Tibial artery (tissue), 4 donors: ENCODE measurements at places on chromosomes 12 and 14.

DNA sequence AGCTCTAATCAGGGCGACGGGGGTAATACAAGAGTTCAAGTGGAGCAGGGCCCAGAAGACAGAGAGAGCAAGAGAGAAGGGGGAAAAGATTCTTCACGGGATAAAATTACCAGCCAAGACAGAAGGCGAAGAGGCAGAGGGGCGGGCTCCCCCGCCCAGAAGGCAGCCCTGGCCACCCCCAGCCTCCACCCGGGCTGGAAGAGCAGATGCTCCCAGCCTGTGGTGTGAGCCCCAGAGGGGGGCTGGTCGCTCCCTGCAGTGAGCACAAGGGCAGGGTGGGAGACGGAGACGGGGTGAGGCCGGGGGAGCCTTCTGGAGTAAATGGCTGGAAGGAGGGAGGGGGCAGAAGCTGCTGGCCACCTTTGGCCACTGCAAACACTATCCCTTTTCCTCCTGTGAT is 1035.6 kb downstream of the VRK1 start:
- DNase-seq: no peak

- DNase-seq: no peak
These were observed 12.5 kb upstream of the FOXN3 start for GRCh38 chr14:89429199-89430181.

DNA sequence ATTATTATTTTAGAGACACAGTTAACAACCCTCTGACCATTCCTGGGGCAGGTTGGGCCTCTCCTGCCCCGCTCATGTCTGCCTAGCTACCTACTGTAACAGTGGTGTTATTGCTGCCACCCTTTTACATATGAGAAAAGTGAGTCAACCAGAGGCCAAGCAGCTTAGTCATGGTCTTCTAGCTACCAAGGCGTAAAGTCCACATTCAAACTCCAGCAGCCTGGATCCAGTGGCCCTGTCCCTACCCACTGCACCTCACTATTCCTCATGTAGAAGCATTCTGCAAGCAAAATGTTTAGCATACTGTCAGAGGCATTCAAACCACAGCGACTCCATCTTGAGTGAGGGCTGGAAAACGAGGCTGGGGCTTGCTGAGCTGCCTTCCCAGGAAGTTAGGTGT is 95.8 kb downstream of the SLC15A4 start:
- no peak for DNase-seq

- DNase-seq: no peak
These were observed 71.4 kb downstream of the ADAMTS20 start for GRCh38 chr12:43480591-43480990.

DNA sequence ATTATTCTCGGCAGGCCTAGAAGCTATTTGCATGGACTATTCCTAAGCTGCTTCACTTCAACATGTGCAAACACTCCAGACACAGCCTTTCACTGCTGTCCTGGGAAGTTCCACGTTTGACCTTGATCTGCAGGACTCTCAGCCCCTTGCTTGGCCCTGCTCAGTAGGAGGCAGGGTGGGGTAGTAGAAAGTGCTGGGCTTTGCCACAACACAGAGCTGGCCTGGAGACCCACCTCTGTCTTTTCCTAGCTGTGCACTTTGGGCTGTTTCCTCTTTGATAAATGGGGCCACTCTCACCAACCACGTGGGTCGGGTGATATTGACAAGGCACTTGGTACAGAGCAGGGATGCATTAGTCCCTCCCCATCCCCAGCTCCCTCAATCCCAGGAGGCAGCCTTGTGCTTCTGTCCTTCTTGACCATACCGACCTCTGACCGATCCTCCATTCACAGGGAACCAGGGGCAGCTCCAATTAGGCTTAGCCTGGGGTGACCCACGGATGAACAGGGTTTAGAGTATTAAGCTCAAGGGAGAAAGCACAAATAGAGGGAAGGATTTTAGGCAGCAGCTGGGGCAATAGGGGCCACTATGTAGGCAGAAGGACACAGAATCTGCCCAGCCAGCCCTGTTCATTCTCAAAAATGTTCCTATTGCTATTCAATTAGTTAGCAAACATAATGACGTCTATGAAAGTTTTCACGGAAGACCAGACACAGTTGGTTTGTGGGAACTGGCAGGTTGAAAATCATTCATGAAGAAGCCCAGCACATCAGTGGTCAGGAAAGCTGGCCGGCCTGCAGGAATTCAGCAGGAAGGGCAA is 63.3 kb downstream of the SYNE3 start:
- no peak for DNase-seq

- no peak for DNase-seq
These were observed 7.3 kb upstream of the CLECL1 start for GRCh38 chr12:9740106-9740750.

GRCh38 chr12:7868391-7868790 is 4.3 kb downstream of the SLC2A14 start:
- no peak for DNase-seq

- no peak for DNase-seq
These were observed 6.5 kb upstream of the CDK2AP1 start for GRCh38 chr12:123278101-123278627.

GRCh38 chr12:45291518-45291917 is 75.6 kb downstream of the ANO6 start:
- DNase-seq: no peak

DNA sequence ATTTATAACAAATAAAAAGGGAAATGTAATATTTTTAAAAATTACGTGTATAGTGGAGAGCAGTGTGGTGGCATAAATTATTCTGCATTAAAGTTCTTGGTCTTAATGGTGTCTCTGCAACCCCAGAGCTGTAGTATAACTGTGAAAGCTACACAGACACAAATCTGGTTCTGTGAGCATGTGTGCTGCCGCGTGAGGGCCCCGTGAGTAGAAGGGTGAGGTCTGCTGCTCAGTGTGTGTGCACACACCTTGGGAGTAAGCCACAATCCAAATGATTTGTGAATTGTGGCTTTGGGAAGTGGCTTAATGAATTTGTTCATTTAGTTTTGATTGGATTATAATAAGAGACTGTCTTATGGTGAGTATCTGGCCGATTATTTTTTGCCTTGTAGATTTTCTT is 16.8 kb downstream of the PELI2 start:
- no peak for DNase-seq

GRCh38 chr12:115802767-115803166 is 474.7 kb downstream of the MED13L start:
- DNase-seq: no peak
